ENCODE measurements at places on chromosomes 1 and 21.

DNA sequence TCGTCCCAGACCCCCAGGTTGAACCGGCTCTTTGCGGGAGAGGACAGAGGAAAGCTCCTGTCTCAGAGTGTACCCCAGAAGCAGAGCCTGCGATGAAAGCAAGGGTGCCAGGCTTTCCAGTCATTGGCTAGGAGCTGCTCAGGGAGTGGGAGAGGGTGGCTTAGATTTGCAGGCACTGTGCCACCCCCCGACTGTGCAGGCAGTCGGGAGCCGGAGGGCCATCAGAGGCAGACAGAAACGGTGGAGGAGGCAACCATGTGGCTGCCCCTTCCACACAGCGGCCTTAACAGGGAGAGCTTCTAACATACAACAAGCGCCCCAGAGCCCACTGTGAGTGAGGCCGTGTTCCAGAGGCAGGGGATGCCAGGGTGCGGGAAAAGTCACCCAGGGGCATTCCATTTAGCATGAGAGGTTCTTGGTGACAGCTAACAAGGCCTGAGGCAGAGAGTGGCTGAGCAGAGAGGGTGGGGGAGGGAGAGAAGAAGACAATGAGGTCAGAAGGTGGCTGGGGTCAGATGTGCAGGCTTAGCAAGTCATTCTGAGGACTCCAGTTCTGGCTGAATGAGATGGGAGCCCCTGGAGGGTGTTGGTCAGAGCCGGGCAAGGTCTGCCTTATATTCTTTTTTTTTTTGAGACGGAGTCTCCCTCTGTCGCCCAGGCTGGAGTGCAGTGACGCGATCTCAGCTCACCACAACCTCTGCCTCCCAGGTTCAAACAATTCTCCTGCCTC, 9.5 kb upstream of the C1orf167 start:
- no peak for DNase-seq

DNA sequence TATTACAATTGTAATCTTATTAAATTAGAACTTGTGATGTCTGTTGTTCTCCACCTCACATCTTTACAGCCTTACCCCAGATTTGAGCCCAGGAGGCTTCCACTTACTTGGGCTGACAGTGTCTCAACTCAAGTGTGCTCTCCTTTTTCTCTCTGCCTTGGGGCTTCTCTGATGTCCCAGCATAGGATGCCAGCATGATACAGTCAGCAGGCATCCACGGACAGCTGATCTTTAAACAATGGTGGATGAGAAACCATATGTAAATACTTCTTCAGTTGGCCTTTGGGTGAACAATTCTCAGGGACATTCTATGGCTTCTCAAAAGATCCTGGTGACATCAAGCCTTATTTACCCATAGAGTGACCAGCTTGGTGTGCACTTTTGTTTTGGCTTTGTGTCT, 107.6 kb upstream of the GORAB start:
- no peak for DNase-seq

DNA sequence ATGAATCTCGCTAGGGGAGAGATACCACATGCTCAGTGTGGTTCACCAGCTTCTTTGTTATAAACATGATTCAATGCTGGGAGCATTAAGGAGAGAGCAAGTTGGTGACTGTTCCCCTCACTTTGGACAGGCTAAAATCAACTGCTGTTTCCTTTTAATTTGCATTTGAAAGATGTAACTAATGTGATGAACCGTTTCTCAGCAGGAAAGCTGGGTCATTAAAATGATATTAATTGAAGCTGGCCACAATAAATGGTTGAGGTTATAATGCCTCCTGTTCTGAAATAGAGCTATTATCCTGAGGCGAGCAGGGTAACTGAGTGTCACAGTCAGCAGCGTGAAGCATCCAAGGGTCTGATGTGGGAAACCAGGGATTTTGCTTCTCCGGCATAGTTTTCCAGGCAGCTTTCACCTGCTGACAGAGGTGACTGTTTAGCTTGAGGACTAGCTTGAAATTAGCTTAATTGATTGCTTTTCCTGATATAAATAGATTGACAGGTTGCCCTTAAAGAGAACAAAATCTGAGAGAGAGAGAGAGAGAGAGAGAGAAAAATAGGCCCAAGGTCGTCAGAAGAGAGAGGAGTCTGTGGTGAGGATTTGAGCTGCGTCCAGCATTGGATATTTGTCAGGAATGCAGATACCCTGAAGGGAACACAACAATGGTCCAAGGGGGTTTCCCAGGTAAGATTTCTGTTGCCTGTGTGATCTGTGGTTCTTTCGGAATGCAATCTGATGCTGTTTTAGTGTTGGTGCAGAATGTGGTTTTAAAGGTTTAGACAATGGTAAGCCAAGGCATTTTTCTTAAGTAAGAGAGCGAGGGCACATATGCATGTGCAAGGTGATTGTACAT, 209.7 kb downstream of the PATJ start:
- DNase-seq = no peak

- DNase-seq = no peak
Measured at GRCh38 chr21:42223826-42224575, 5.1 kb downstream of the ABCG1 start.

DNA sequence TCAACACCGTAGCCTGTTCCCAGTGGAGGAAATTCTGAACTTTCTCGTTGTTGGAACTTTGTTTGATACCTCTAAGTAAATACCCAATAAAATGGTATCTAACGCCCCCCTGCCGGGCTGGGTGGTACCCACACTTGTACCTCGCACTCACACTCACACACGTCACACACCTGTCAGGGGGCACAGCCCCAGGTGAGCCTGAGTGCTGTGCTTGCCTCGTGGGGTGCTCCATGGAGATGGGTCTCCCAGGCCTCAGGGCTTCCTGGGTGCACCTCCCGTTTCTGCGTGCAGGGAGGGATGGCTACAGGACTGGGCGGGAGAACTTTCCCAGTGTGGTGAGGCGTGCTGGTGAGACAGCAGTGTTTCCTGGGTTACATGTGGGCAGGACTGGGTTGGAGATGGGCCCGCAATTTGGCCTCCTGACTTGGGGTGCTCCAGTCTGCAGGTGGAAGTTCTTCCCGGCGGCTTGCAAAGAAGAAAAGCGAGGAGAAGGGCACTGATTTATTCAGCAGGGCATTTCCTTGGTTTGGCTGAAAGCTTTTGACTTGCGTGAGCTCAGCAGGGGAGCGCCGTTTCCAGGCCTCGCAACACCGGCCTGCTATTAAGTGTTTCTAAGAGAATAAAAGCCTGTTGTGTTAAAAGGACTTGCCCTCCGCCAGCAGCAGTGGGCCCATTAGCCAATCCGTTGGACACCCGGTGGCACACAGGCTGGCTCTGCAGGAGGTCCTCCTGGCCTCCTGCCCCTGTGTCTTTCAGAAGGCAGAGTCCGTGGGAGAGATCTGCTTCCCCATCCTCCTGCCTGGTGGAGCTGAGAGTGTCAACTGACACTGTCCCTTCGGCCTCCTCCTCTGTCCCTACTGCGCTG, 79.7 kb downstream of the KIF26B start:
- DNase-seq = no peak

DNA sequence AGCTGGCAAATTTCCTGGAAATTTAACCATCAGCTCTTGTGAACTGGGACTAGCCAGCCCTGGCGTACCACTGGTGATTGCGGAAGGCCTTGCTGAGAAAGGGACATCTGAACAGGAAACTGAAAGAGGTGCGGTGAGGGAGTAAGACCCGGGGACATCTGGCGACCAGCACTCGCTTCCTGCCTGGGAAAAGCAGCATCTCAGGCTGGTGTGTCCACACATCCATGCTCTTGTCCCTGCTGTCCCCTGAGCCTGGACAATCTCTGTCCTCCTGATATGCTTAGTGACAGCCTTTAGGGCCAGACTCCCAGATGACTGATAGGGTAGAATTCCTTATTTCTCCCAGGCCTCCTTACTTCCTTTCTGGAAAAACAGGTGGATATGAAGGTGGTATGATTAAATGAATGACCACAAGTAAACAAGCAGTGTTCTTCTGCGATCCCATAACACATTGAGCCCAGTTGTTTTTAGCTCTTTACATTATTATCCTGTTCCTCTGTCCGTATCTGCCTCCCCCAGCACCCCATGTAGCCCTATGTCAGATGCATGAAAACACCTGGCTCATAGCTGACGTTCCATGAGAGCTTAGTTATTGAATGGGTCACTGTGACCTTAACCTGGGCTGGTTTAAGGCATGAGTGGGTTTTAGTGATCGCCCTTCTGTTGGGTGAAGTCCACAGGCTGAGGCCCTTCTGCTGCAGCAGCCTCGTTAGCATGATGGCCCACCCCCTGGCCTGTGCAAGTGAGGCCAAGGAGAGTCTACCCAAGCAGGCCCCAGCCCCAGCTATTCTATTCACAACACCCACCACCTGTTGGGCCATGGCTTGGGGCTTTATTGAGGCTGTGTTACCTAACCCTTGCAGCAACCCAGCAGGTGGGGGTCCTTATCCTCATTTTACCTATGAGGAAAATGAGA, 76.1 kb upstream of the GADD45A start:
- DNase-seq = no peak

DNA sequence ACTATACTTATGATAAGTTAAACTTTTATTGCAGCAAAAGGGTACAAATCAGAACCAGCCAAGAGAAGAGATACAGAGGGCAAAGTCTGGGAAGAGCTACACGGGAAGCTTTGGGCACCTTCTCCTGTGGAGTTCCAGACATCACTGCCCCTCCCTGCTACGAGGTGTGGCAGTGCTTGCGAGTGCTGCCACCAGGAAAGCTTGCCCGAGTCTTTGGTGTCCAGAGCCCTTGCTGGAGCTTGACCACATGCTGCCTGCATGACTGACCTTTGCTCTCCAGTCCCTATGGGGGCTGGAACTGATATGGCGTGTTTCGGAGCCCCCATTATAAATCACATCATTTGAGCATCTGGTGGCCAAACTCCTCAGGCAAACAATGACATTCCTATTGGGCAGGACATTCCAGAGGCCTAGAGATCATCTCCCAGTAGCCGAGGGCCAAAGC, 23.4 kb downstream of the PLEKHO1 start:
- DNase-seq = no peak

- DNase-seq = no peak
Measured at GRCh38 chr1:169925505-169926482, 32.1 kb upstream of the SCYL3 start.

- DNase-seq = no peak
Measured at GRCh38 chr1:226886122-226886901, 15.9 kb downstream of the PSEN2 start.

DNA sequence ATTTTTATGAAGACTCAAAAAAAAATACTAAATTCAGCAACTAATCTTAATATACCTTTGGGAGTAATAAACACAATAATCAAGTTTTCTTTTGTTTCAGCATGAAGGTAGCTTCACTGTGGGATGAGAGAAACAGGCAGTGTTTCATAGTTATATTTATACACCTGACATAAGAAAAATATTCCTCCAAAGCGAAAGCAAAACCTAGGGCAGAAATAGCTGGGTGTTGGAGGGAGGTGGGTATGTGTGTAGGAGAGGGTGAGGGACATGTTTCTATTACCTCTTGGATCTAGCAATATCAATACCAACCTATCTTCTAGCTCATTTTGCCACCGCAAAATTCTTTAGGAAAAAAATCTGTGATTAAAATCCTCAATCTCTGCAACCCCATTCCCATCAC, 24.9 kb upstream of the MAN1A2 start:
- DNase-seq = no peak

DNA sequence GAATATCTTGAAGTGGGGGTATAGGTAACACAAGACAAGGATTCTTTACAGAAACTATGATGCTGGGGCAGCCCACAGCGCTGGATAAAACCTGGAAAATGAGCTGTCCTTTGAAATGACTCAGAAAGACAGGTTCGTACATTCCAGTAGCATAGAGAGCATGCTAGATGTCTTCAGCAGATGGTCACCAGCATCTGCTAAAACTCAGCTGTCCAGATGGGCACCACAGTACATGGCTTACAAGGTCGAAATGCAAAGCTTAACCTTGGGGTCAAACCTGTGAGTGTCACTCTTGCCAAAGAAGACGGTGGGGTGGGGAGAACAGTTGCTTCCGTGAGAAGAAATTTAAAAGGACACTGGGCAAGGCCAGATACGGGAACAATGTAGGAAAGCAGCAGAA, 41.3 kb upstream of the TRIM45 start:
- DNase-seq = no peak

DNA sequence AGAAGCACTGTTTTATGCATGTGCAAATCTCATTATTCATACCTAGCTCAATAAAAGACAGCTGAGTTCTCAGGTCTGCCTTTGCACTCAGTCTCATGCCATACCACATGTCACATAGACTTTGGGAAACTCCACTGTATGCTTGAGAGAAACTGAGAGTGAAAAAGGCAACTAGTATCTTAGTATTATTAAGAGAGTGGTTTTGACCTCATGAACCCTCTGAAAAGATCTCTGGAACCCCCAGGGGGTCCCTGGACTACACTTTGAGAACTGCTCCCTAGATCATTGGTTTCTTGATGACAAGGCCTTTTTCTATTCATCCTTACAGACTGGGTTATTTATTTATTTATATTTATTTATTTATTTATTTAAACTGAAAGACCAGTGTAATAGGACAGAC, 3.7 kb upstream of the RHEX start:
- no peak for DNase-seq

DNA sequence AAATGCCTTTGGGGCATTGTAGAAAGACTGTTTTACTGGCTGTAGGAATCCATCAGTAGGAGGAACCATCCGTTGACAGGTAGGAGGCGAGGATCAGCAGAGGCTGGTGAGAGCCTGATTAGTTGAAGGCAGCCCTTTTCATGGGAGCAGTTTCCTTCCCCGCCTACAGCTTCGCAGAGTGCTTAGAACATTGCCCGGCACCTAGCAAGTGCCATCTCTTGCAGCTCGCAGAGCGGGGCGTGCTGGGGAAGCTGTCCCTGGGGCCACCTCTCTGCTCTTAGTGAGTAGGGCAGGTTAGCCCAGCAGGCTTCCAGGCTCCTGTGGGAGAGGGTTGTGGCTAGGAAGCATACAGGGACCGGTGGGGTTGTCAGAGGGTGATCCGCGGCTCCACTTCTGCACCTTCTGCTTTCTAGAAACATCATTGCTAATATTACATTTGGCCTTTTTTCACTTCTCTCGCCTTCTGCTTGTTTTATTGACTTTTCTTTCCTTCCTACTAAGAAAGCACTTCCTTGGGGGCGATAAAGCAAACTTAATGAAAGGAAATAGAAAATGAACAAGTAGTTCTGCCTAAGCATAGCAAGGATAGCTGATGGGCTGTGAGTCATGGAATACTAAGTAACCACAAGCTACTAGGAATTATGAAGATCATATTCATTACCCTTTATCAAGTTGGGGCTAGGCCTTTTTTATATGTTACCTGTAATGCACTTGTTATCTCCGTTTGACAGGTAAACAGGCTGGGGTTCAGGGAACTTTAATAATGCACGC, 176.7 kb downstream of the GALNT2 start:
- DNase-seq = no peak

DNA sequence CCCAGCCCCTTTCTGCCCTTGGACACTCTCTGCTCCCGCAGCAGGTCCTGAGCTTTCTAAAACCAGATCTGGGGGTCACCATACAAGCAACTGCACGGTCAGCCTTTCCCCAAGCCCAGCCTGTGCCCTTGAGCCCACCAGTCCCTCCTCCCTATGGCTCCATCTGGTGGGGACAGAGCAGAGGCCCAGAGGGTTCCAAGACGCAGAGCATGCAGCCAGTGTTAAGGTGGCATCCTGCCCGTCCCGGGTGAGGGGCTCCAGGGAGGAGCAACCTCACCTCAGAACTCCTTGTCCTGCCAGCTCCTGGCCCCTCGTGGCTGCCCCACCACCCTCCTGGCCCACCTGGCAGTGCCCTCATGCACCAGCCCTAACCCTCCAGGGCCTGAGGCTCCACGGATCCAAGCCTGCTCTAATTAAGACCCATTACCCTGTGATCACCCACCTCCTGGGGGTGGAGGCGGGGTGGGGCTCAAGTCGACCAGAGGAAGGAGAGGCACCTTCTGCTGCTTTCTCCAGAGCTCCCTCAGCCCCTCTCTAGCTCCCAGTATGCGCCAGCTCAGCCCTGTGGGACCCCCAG, 8.5 kb downstream of the CHD5 start:
- DNase-seq = no peak

- DNase-seq = no peak
Measured at GRCh38 chr1:109959974-109960744, 24.4 kb upstream of the AHCYL1 start.
